ENCODE measurements at places on chromosomes 2 and 18.

DNA sequence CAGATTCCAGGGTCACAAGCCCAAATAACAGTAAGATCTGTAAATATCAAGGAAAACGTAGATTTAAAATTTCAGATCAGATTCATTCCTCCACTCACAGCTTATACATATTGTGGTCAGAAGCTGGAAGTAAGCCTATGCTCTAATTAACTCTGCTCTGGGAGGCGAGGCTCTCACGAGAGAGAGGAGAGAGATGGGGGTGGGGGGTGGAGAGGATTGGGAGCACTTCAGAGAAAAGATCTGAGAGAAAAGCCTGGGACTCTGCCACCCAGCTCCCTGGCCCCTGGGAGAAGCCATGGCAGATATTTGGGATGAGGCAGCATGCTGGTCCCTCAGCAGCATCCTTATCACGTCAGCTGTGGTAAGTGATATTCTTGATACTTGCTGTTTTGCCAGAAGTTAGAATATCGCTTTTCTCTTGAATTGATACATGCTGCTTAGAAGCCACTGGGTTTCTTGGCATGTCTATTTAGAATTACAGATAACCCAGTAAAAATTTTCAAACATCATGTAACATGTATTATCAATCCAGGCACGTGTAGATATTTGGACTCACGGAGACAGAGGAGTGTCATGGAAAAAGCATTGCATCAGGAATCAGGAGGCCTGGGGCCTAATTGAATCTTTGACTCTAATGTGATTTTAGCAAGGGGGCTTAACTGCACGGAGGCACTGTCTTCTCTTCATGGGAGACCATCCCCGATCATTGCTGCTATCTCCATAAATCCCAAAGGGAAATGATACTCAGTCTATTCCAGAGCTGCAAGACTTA, 265.4 kb downstream of the HRH4 start:
- no peak for DNase-seq

DNA sequence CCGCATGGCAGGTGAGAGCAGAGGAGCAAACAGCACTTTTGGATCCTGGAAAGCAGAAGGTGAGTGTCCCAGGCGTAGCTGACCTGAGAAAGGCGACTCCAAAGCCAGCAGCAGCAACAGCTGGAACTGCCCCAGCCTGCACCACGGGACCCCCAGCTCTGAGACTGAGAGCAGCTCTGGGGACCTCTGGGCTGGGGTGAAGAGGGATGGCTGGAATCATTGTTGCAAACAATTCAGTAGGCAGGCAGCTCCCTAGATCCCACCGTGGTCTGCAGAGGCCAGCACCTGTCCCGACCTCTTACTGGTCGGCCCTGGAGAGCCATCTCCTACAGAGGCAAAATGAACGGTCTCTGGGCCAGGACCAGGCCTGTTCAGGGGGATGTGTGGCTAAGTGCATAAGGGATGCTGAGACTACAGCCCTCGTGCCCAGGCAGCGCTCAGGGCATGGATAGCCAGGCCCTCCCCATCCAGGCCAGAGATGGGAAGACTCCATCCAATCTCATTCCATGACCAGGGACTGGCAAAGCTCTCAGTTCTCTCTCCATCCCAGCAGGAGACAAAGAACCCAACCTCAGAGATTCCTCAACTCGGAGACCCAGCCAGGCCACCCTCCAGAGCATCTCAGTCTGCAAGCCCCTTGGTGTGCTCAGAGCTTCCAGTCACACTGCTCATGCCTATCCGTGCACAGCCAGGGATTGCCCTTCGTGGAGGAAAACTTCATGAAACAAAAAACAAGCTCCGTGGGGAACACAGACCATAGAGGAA, 38.2 kb upstream of the ALPP start:
- no peak for DNase-seq

DNA sequence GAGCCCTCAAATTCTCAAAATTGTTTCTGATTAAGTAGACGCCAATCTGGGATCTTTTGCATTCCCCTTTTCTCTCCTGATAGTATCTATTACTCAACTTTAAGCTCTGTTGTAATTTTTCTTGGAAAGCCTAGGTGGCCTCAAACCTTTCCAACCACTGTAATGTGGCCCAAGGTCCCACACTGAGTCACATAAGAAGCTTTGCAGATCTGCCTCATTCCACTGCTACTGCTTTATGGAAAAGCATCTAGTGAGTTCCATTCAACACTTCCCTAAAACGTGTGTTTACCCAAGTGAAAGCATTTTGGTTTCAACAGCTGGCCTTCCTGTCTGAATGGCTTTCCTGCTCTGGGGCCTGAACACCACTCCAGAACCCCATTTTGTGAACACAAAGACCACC, 493.6 kb upstream of the SPHKAP start:
- no peak for DNase-seq

- DNase-seq = no peak
Observed at GRCh38 chr2:26251893-26252292, 7.2 kb downstream of the HADHB start.

DNA sequence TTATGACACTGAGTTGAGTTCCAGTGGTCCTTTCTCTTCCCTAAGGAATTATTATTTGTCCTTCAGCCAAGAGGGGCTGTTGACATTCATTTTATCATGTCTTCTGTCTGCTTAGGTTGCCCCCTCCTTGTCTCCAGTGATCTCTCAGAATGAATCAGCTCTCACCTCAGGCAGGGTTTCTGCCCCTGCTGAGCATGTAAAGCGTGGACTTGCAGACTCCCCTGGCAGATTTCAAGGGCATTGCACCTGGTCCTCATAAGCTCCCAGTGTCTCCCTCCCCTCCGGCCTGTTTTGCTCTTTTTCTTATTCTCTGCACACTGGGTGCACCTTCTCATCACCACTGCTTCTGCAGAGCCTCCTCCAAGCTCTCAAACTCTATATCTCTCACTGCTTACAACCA, 188.4 kb downstream of the KCNS3 start:
- no peak for DNase-seq

DNA sequence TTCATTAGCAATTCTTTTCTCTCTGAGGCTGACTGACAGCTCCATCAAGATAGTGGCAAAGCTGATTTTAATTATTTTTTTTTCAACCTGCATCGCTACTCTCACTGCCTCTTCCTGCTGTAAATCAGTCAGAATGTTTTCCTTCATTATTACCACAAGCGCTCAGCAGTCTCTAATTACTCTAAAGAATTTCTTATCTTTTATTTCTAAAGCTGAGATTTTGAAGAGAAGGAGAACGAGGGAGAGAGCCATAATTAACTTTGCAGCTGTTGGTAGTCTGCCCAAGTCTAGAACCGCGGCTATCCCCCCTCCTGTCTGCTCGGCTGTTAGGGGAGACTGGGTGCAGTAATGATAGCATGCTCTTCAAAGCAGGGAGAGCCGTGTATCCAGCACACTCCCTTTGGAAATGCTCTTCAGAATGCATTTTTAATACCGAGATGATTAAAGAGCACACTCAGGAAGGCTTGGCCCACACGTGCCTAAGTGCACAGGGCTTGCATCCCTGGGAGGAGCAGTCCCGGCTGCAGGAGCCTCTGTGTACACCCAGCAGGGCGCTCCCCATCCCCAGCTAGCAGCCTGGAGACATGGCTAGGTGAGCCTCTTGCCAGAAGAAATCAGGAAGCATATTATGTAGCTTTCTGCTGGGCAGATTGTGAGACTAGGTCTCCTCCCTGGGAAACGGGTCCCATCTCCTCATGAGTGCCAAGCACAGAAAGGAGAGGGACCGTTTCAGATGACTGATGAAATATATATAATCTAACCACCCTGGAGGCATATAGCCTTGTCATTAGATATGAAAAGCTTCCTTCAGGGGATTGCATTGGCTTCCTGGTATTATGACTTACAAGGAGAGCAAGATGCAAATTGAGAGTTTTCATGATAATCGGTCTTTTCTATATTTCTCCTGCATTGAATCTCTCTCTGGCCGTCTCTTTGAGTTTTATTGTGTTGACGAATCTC, 555.2 kb downstream of the CMPK2 start:
- DNase-seq = no peak

DNA sequence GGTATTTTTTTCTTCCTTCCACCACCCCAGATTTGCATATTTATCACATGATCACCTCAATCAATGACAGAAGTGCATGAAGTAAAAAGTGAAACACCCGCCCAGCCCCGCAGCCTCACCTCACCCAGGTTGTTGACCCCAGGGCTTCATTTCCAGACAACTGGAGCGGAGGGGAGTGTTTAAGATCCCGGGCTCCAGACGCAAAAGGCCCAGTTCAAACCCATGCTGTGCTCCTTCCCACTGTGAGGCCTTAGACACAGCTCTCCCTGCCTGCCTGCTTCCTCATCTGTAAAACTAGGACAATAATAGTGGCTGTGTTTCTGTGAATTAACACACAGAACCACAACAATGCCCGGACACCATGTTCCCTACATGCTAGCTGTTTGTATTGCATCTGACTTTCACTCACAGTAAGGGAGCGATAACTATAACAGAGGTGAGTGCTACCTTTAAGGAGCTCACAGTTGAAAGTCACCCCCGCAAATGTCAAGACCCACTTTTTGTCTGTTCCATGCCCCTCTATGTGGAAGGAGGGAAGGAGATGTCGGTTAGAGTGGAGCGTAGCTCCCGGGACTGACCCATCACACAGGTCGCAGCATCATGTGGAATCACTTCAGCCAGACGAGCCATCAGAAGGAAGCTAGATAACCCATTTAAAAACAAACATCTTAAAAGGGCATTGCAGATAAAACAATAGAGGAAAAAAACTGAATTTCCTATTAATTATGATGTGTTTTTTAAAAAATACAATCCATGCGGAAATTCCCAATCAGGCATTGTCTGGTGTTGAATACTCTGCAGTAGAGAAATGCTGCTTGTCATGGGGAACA, 77.5 kb upstream of the DAPL1 start:
- DNase-seq = no peak

- no peak for DNase-seq
Observed at GRCh38 chr2:68043695-68044094, 19.1 kb downstream of the C1D start.

Measured in stimulated activated CD4-positive, alpha-beta T cell treated with anti-CD3 and anti-CD28 coated beads, Interleukin-1b, Interleukin-23, amount 100 ng/mL, for 24 hours (primary cell).